Urinary bladder (tissue), 4 donors: ENCODE measurements at places on chromosomes 6 and 20. TPM values are rescaled to one million over a fixed set of nuclear protein-coding genes. Genes with fewer than 3 reads are reported as not detected.

GRCh38 chr20:49750611-49751396, 37.1 kb upstream of the B4GALT5 start:
- no peak for DNase-seq

DNA sequence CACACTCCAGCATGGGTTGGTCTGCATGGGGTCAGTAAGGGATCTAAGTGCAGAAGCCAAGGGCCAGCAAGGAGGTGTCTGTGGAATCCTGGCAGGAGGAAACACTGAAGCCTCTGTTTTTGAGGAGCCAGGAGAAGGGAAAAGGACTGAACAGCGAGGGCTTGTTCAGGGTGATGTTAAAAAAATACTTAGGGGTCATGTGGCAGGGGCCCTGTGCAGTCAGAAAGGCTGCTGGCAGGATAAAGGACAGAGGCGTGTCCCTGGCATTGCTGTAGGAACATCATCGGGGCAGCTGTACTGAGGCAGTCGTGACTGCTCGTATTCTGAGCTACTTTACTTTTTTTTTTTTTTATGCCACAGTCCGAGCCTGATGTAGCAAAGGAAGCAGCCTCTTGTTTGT, 127.1 kb upstream of the ZFP64 start:
- DNase-seq, result no peak

- no peak for DNase-seq
Observed at GRCh38 chr6:117971637-117972036, 64.6 kb downstream of the SLC35F1 start.

DNA sequence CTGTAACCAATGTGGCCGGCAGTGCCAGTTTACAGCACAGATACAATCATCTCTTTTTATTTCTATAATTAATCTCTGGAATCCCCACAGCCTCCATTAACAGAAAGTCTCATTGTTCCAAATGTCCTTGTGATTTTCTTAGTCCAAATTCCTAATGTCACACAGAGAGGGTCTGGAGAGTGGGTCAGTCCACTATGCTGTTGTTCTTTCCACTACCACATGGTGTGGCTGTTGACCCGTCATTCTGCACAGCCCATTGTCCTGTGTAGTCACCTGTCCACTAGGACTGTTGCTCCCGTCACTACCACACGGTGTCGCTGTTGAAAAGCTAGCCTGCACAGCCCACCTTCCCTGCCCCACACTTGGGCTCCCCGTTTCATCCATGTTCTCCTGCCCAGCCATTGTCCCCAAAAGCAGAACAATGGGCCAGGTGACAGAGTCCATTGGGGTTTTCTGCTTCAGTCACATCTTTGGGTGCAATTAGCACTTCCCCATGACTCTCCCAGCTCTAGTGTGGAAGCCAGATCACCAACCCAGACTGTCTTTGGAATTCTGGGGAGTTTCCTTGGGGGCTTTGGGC, 8.6 kb upstream of the LBP start:
- no peak for DNase-seq

DNA sequence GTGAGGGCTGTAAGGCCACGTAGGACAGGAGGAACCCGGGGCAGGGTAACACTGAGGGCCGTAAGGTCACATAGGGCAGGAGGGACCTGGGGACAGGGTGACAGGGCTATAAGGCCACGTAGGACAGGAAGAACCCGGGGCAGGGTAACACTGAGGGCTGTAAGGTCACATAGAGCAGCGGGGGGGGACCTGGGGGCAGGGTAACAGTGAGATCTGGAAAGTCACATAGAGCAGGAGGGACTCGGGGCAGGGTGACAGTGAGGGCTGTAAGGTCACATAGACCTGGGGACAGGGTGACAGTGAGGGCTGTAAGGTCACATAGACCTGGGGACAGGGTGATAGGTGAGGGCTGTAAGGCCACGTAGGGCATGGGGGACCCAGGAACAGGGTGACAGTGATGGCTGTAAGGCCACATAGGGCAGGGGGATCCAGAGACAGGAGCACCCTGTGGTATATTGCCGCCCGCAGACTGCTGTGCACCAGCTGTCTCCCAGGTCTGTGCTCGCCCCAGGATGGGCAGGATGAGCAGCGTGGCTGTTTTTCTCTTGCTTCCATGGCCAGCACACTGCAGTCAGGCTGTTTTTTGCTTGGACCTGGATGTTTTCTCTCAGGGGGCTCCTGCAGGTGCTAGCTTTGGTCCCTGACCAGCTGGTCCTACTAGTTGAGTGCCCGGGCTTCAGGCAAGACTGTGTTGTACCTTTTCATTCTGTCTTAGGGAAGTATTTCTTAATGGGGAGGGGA, 55.7 kb downstream of the SYTL3 start:
- no peak for DNase-seq

DNA sequence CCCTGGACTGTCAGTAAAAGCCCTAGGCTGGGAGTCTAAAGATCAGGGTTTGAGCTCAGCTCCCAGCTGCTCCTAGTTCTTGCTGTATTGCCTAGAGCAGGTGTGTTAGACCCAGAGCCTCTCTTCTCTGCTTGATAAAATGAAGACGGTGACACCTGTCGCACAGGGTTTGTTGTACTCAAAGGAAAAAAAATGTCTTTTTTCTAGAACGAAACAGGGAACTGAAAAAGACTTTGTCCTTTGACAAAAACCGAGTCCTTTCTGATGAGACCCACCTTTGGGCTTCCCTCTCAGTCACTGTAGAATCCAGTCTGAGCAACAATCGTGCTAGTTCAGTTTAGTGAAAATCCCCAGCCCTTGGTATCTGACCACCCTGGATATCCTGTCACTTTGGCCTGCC, 102.1 kb upstream of the LAMP5 start:
- no peak for DNase-seq

- DNase-seq, result no peak
Observed at GRCh38 chr6:72386324-72386723, 235.5 kb upstream of the KCNQ5 start.

DNA sequence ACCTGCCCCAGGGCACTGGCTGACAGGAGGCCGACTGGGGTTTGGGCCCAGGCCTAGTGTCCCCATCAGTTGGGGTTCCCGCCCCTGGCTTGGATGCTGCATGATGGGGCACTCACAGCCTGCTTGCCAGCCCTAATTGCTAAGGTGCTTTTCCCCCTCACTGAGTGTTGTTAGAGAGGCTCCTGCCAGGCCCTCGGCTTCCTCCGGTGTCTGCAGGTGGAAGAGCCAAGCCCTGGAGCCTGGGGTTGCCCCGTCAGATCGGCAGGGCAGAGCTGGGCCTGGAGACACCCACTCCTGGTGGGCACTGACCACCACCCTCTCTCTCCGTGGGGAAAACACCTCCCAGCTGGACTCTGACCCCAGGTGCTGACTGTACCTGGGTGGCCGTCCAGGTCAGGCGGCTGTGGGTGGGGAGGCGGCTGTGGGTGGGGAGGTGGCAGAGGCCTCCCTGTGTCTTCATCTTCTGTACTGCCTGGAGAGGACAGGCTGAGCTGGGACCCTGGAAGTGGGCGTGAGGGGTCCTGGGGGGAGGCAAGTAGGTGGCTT, 6.0 kb upstream of the CABLES2 start:
- no peak for DNase-seq

GRCh38 chr20:45817376-45818194, 5.1 kb downstream of the UBE2C start:
- no peak for DNase-seq

- DNase-seq, result no peak
Observed at GRCh38 chr6:43943781-43944250, 173.8 kb downstream of the VEGFA start.

- DNase-seq, result no peak
Observed at GRCh38 chr6:165660857-165661663, 2.0 kb downstream of the PDE10A start.

GRCh38 chr20:31712112-31712553, 10.5 kb downstream of the BCL2L1 start:
- no peak for DNase-seq

GRCh38 chr6:154410619-154411072, 54.0 kb upstream of the IPCEF1 start:
- peak; percentile 51 for DNase-seq

GRCh38 chr6:67361264-67361663, 1273.8 kb upstream of the ADGRB3 start:
- no peak for DNase-seq

- DNase-seq, result no peak
Observed at GRCh38 chr20:35286077-35286898, 1.7 kb upstream of the EIF6 start.

DNA sequence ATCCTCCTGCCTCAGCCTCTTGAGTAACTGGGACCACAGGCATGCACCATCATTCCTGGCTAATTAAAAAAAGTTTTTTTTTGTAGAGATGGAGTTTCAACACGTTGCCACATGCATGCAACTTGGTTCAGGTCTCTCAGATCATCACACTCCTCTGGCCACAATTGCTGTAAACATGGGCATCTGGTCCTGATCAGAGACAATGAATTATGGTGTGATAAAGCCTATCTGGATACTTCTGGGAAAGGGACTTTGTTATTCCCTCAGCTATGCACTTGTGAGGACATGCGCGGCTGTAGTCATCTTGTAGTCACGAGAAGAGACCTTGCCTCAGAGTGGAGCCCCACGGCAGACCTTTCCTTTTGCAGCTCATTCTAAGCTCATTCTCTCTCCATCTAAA, 210.9 kb upstream of the ZFP64 start:
- DNase-seq, result no peak

DNA sequence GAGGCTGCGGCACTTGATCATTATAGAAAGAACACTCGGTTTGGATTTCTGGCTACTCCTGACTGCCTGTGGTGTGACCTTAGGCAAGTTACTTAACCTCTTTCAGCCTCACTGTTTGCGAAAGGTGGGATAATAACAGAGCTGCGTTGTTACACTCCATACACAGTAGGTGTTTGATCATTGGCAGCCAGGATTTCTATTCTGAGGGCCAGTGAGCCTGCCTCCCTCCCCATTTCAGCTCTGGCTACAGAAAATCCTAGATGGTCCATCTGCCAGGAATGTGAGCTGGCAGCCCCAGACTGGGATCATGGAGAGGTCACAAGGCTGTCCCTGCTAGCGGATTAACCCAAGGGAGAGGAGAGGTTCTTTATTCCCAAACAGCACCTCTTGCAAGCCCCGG, 2.7 kb downstream of the KCNB1 start:
- no peak for DNase-seq

DNA sequence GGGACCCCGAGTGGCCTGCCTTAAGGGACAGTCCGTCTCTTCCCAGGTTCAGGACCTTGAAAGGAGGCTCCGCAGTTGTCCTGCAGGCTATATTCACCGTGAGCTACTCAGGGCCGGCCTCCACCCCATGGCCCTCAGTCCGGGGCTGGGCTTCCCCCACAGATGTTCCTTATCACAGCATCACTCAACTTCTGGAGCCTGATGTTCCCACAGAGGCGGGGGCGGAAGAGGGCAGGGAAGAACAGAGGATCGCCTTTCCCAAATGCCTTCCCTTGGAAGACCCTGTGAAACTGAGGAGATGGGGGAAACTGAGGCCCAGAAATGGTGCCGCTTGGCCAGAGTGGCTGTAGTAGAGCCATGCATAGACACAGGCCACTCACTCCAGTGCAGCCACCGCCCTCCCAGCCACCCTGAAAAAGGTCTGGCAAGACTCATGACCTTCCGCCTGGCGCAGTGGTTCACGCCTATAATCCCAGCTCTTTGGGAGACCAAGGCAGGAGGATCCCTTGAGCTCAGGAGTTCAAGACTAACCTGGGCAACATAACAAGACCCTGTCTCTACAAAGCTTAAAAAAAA, 4.3 kb upstream of the COX4I2 start:
- DNase-seq, result no peak

The EIF6 gene
- polyA plus RNA-seq, result 141 TPM

The KCNS1 gene
- 0.16 TPM for polyA plus RNA-seq

The CAGE1 gene
- not detected for polyA plus RNA-seq

The NDUFAF5 gene
- polyA plus RNA-seq, result 19.3 TPM

The NKAIN4 gene
- 0.23 TPM for polyA plus RNA-seq

The LPA gene
- polyA plus RNA-seq, result 0.11 TPM

The FKBP1C gene
- 1.7 TPM for polyA plus RNA-seq
